Activated CD8-positive, alpha-beta memory T cell treated with anti-CD3 and anti-CD28 coated beads for 1 hour (primary cell): ENCODE measurements at places on chromosomes 7 and 10.

GRCh38 chr10:74947781-74948401 lies 121.5 kb downstream of the KAT6B start:
- no peak for DNase-seq

GRCh38 chr7:85641331-85641730 lies 454.5 kb upstream of the SEMA3D start:
- DNase-seq: no peak

DNA sequence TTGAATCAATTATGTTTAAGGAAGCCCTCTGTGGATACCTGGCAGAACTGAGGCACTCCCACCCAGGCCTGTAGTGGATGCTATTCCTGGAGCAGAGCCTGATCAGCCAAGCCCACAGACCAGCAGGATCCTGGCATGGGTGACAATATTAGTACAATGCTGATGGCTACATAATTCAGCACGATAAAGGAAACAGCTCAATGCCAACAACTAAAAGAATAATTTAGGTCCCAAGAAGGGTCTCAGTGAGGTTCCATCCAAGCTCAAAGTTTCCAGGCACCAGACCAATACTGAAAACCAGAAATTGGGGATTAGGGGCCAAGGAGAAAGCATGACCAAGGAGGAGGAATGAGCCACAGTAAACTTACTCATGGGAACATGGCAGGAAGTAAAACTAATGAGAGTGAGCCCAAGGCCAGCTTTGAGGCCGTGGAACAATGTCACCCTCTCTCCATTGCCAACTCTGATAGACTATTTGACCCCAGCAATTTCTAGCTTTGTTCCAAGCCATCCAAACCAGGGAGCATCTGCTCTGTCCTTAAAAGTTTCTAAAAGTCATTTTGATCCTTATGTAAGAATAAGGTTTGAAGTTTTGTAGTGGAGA lies 1082.4 kb downstream of the KCNMA1 start:
- DNase-seq: no peak

DNA sequence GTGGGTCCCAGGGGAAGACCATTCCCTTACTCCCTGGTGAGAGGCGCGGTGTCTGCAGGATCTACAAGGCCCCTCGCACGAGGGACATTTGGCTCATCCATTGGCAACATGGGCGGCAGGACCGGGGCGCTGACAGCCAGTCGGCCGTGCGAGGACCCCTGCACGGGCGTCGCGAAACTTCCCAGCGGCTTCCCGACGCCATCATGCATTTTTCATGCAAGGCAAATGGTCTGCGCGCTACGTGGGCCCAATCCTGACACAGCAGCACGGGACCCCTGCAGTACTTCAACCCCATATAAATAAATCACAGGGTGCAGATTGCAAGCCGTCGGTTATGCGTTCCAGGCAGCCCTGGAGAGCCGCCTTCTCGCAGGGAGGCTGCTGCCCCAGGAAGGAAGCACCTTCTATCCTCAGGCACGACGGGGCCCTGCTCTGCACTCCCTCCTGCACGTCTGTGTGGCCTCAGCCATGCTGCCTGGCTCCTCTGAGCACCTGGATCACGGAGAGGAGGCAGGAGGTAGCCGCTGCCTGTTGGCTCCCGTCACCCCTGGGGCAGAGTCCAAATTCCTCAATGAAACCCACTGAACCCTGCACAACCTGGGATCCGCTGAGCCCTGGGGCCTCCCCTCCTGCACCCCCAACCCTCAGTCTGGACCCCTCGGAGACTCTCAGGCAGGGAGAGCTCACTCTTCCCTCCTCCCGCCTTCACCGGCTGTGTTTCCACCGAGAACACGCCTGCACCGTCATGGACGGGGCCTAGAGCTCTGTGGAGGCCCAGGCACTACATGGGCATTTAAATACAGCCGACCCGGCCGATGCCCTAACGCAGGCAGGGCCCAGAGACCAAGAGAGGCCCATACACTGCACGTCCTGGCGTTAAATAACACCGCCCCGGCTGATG lies 90.5 kb downstream of the PDGFA start:
- no peak for DNase-seq

GRCh38 chr10:45514291-45515270 lies 140.6 kb downstream of the ALOX5 start:
- DNase-seq: no peak

- no peak for DNase-seq
Measured at GRCh38 chr7:66213637-66214036, 8.5 kb downstream of the TPST1 start.

GRCh38 chr10:58980826-58981415 lies 195.5 kb upstream of the PHYHIPL start:
- DNase-seq: no peak

DNA sequence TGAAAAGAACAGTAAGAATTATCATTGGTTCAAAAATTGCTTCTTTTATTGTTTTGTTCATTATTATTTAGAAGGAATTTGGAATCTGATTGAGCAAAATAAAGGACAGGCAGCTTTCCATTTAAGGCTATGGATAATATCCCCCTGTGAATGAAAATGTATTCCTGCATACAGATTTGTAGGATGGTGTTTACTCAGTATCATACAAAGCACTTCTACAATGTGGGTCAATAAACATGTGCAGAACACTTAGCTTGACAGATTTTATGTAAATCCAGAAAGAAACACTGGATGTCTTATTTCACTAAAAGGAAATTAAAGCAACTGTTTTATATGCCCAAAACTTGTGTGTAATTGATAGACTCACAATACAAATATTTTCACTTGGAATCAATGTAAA lies 189.7 kb downstream of the THSD7A start:
- no peak for DNase-seq

GRCh38 chr10:35635576-35635975 lies 6.5 kb downstream of the FZD8 start:
- DNase-seq: no peak

GRCh38 chr7:28981161-28981465 lies 23.0 kb upstream of the TRIL start:
- no peak for DNase-seq

GRCh38 chr10:24645784-24646183 lies 77.9 kb downstream of the ARHGAP21 start:
- DNase-seq: no peak

DNA sequence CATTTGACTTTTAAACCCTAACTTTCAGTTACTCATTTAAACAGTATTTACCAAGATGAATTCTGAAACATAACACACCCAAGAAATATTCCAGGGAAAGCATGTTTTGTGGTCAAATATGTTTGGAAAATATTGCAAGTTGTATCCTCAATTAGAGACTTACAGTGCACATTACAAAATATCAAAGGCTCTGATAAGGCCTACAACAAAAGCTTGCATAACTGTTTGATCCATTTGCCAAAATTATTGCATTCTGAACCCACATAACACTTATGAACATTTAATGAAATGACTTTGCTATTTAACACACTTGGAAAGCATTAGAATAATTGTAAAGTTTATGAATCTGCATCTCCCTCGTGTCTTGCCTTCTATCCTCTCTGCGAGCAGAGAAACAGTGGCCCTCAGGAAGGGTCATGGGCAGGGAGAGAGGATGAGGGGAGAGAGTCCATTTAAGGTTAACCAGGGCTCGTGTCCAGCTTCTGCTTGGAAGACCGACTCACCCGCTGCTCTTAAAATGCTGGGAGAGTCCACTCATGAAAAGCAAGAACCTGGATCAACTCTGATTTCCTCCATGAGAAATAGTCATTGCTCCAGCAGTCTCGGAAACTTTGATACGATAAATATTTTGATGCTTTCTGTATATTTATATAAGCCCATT lies 408.2 kb upstream of the ZMIZ1 start:
- DNase-seq: no peak

- DNase-seq: no peak
Measured at GRCh38 chr10:114665406-114665805, 7.3 kb upstream of the ABLIM1 start.

DNA sequence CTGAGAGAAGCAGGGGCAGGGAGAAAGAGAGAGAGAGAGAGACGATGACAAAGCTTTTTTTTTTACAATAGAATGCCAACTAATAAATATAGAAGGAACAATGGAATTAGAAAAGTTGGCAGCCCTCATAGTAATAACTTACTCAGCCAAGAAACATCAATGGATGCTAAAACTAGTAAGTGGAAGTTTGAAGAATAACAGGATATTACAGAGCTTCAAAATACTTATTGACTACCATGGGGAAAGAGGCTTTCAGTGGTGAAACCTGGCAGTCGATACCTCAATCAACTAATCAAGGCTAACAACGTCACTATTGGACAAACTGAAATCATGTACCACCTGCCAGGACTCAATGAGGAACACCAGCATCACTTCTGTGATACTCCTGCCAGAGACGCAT lies 100.5 kb upstream of the LRRC4 start:
- no peak for DNase-seq

- DNase-seq: no peak
Measured at GRCh38 chr10:128097783-128098182, 28.4 kb downstream of the MKI67 start.

- DNase-seq: no peak
Measured at GRCh38 chr7:14855033-14855794, 47.3 kb downstream of the DGKB start.
